ENCODE measurements at places on chromosomes 11 and 22. TPM values are rescaled to one million over a fixed set of nuclear protein-coding genes. Genes with fewer than 3 reads are reported as not detected.

- no peak for DNase-seq
These were observed 24.5 kb upstream of the GNB1L start for GRCh38 chr22:19879246-19879570.

The LINC01488 gene
- total RNA-seq, result not detected

DNA sequence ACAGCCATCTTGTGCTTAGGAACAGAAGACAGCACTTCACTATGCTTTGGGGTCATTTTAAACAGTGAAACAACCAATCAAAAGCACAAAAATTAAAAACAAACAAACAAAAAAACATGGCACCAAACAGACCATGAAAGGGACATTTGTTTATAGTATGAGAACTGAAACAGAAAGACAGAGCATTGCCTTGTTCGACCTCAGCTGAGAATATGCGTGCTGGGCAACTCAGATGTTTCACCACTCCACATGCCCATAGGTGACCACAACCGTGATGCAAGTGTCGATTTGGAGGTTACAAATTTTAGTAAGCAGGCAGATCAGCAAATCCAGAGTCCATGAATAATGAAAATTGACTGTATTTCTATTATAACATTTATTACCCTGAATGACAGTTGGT, 30.0 kb downstream of the NNMT start:
- no peak for DNase-seq

The KLHDC7B gene
- 5.9 TPM for total RNA-seq

The SCN4B gene
- not detected for total RNA-seq

GRCh38 chr22:26615830-26616435, 1.9 kb downstream of the CRYBB1 start:
- DNase-seq, result no peak

- DNase-seq, result peak; percentile 69
These were observed 39.6 kb downstream of the NUMA1 start for GRCh38 chr11:72040491-72041363.

DNA sequence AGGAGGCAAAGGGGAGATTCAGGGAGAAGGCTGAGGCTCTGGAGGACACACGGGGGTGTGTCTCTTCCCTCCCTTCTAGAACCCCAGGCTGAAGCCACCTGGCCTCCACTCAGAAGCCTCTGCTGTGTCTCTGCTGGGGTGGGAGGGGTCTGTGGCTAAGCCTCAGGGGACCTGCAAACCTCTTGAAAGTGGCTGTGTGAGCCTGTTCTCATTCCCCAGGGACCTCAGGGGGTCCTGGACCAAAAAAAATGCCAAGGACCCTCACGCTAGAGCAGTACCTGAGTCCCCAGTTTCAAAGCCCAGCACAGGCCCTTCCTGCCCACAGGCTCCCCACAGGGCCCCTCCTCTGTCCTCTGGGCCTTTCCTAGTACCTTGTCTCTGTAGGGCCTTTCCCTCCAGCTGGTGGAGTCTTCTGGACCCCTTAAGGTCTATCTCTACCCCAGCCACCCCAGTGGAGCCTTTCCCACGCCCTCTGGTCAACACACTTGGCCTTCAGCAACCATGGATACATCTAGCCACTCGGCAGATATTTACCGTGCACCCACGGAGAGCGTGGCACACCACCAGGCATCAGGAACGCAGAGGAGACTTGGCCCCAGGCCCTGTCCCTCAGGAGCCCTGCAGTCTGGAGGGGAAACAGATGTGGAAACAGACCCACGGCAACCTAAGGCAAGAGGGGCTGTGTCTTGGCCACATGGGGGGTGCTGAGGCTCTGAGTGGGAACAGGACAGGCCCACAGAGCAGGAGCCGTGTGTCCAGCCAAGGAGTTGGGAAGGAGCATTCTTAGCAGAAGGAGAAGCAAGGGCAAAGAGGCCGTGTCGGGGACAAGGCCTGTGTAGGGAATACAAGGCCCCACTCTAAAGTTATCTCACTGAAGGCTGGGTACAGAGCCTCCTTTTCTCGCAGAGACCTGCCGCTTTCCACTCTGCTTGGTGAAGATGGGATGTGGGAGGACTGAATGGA, 18.5 kb downstream of the PLA2G6 start:
- no peak for DNase-seq

The NEFH gene
- total RNA-seq, result 0.32 TPM

The CRYBB3 gene
- not detected for total RNA-seq

GRCh38 chr22:30859714-30860095, 108.9 kb downstream of the MORC2 start:
- no peak for DNase-seq

DNA sequence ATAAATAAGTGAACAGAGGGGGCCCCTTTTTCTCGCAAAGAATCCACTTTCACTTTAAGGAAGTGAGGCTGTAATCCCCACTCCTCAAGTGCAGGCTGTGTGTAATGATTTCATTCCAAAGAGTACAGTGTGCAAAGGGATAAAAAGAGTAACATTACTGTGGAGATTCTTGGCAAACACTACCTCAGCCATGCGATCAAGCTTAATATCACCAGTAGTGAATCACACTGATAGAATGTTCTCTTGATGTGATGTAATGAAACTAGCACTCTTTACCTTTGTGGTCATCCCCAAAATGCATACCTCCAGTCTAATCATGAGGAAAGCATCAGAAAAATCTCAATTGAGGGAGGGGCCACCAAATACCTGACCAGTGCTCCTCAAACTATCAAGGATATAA, 246.1 kb upstream of the CHORDC1 start:
- DNase-seq, result no peak

DNA sequence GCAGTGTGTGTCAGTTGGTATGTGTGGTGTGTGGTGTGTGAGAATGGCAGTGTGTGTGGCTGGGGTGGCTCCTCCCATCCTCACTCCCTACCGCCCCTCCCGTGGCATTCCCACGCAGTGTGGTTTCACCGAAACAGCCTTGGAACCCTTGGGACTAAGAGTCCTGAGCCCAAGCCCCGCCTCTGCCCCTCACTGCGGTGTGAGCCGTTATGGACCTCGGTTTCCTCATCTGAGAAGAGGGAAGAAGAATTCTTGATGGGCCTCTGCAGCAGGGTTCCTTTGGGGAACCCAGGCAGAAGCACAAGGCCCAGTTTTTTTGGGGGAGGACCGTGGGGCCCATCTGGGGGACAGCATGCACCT, 7.2 kb downstream of the UPK3A start:
- no peak for DNase-seq

GRCh38 chr22:36640106-36640672, 63.4 kb downstream of the CACNG2 start:
- DNase-seq, result no peak

DNA sequence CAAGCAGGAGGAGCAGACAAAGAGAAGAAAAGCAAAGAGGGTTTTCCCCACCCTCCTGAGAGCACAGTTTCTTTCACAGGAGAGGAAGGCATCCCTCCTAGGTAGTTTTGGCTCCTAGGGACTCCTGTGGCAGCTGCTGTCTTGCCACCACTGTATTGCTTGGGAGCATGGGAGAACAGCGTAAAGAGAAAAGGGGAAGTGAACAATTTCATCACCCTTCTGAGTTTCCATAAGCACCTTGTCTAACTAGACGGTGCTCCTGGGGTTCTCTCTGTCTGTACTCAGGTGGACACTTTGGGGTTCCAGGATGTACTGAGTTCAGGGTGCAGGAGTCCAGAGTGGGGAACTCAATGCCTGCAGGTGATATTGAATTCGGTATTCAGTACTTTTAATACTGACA, 1430.5 kb downstream of the TBC1D22A start:
- DNase-seq, result no peak

GRCh38 chr22:27295040-27295439, 506.5 kb downstream of the MN1 start:
- no peak for DNase-seq

DNA sequence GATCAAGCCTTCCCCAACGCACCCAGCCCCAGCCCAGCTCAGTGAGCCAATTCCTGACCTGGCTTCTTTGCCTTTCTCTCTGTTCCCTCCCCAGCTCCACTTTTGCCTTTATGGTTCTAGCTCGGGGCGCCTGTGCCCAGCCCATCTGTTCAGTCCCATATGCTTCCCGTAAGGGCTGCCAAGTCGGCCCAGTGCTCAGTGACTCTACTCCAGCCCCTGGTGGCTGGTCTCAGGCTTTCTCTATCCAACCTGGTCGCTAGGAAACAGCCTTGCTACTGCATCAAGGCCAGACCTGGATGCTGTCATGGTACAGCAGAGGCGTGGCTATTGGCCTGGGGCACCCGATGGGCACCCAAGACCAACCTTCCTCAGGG, 178.0 kb downstream of the DSCAML1 start:
- DNase-seq, result no peak

DNA sequence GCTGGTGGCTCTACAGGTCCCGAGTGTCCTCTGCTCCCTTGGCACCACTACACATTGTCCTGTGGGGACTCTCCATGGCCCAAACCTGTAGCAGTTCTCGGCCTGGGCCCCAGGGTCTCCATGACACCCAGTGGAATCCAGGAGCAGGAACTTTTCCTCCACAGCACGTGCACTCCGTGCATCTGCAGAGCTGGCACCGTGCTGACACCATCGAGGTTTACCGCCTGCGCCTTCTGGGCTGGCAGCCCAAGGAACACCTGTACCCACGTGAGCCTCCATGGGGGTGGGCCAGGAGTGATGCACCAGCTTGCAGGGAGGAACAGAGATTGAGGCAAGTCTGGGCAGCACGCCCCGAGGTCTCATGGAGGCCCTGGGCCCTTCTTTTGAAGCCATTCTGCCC, 25.2 kb downstream of the TSPAN32 start:
- no peak for DNase-seq

The BATF2 gene
- total RNA-seq, result not detected

The PHETA2 gene
- total RNA-seq, result 1.8 TPM

DNA sequence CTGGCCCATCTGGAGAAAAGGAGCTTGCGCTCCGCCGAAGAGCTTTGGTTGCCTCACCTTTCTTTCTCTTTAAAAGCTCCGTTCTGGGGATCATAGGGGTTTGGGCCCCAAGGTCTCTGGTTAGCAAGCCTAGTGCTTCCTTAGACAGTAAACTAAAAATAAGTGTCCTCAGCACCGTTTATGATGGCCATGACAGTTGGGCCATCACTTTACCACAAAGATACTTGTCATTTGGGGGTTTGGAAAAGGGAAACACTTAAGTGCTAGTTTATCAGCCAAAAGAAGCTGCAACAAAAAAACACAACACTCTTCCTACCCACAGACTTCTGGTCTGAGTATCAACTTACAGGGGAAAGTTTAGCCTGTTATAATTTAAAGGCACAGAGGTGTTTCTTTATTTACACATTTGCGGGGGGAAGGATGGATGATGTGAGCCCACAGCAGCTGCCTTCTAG, 88.4 kb upstream of the CD44 start:
- no peak for DNase-seq

The CNIH2 gene
- total RNA-seq, result 4.5 TPM

GRCh38 chr11:72072348-72072747, 8.0 kb downstream of the NUMA1 start:
- no peak for DNase-seq

The CDON gene
- 2.1 TPM for total RNA-seq

DNA sequence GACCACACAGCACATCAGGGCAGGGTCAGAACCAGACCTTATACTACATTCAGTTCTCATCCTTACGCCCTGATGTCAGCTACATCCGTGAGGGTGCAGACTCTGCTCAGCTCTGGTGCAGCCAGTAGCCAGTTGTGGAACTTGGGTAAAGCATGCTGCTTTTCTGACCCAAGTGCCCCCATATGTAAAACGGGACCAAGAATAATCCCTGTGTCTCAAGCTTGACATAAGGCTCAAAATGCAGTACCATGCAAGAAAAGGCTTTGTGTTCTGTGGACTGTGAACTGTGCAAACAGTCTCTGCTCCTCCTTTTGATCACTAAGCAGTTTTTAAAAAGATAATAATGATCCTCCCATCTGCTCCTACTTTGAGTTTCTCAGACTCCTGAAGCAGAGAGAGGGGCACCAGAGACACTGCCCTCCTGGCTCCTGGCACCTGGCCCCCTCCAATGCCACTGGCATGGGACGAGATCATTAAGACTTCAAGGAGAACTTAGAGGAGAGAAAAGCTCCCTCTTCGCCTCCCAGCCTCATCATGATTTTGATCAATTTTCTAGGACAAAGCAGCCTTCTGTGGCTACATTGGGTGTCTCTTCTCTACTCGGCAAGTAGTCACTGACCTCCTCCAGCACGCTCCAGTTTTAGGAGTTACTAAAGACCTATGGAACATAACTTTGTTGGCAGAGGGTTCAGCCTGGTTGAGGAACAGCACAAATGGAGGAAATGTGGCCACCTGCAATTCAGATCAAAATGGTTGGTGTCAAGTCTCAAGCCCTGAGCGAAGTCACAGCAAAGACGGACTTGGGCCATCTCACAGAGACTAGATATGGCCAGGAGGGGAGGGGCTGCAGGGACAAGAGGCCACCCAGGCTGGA, 23.9 kb downstream of the IL10RA start:
- DNase-seq, result no peak

GRCh38 chr11:19458231-19458630, 217.5 kb upstream of the E2F8 start:
- no peak for DNase-seq

- no peak for DNase-seq
These were observed 2.3 kb downstream of the MRGPRE start for GRCh38 chr11:3229673-3230630.

DNA sequence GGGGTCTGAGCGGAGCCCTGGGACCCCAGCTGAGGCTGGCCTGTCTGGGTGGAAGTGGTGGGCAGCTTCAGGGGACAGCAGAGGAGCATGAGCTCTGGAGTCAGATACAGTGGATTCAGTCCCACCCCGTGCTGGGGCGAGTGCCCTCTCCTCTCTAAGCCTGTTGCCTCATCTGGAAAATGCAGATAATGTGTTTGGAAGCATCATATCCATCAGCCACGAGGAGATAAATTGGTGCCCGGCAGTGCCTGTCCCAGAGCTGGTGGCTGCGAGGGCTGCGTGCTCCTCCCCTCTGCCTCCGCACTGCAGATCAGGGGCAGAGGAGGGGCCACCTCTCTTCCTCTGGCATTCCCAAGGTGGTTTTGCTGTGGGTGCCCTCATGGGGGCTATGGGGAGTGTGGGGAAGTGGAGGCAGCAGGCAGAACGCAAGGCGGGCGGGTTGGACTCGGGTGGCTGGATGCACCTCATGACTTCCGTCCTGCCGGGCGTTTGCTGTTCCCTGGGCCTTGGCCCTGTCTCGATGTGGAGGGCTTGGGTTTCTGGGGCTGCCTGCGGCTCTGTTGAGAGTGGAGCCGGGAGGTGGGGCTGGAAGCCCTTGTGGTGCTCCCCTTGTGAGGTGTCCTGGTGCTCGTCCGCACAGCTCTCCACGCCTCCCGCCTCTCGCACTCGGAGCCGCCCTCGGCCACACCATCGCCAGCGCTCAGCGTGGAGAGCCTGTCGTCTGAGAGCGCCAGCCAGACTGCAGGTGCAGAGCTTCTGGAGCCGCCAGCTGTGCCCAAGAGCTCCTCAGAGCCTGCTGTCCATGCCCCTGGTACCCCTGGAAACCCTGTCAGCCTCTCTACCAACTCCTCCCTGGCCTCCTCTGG, 20.9 kb downstream of the MICALL1 start:
- DNase-seq, result no peak

GRCh38 chr11:1669546-1670218, 27.3 kb upstream of the KRTAP5-6 start:
- no peak for DNase-seq

GRCh38 chr11:3866206-3866605, 10.7 kb downstream of the STIM1 start:
- no peak for DNase-seq

GRCh38 chr11:9851366-9851765, 187.5 kb downstream of the SWAP70 start:
- DNase-seq, result no peak

- no peak for DNase-seq
These were observed 741 bp upstream of the MTA2 start for GRCh38 chr11:62602141-62603071.

- DNase-seq, result no peak
These were observed 42.8 kb downstream of the TRIOBP start for GRCh38 chr22:37739611-37740049.

All from CD4-positive, CD25-positive, alpha-beta regulatory T cell (primary cell).